ENCODE measurements at places on chromosomes 11 and 22.

GRCh38 chr11:1708716-1709115, 11.7 kb downstream of the KRTAP5-6 start:
- DNase-seq: no peak

GRCh38 chr22:27252282-27253049, 549.1 kb downstream of the MN1 start:
- peak; percentile 89 for DNase-seq

- no peak for DNase-seq
Observed at GRCh38 chr11:130639369-130639768, 190.9 kb downstream of the ADAMTS15 start.

DNA sequence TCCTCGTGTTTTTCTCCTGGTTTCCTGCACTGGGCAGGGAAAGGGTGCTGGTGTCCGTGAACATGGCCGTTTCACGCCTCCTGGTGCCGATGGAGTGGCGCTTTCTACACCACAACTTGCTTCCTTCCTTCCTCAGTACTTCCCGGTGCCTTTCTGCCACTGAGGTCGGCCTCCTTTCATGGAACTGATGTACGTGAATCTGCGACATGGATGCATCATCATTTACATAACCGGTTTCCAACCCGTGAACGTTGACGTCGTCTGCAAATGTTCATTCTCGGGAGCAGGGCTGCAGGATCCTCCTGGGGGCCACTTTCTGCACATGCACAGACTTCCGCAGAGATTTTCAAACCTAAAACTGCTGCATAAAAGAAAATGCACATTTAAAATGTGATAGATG, 474.4 kb downstream of the BRD1 start:
- DNase-seq: no peak

DNA sequence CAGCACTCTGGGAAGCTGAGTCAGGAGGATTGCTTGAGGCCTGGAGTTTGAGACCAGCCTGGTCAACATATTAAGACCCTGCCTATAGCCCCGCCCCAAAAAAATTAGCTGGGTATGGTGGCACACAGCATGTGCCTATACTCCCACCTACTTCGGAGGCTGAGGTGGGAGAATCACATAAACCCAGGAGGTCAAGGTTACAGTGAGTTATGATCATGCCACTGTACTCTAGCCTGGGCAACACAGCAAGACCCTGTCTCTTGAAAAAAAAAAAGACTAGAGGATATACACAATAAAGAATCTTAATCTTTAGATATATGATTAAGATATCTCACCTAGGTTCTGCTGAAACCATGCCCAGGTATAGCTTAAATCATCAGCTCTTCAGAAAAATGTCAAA, 136.7 kb downstream of the APOL5 start:
- DNase-seq: no peak

DNA sequence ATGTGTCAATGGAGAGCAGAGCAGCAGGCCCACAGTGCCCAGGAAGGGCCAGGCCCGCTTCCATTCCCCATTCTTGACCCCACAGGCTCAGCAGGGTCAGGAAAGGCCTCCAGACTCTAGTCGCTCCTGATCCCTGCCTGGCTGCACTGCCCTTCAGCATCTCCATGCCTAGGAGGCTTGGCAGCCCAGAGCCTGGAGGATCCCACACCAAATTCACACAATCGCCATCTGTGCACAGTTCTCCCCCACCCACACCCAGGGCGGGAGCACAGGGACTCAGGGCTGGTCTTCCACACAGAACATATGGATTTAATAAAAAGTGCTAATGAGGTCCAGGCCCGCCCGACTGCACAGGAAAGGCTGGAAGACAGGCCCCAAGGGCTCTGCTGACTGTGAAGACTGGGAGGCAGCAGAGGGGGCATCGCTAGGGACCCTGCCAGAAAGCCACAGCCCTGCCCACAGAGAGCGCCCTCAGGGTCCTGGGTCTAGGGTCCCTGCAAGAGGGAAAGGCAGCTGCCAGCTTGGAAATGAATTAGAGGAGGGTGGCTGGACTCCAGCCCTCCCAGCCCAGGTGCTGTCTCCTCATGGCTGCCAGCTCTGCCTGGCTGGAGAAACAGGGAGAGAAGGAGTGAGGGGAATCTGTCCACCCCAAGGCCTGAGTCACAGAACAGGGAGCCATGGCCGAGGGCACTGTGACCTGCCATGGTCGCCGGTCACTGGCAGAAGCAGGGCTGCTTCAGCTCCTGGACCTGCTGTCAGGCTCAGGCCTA, 39.7 kb downstream of the DKK3 start:
- DNase-seq: peak; percentile 94

DNA sequence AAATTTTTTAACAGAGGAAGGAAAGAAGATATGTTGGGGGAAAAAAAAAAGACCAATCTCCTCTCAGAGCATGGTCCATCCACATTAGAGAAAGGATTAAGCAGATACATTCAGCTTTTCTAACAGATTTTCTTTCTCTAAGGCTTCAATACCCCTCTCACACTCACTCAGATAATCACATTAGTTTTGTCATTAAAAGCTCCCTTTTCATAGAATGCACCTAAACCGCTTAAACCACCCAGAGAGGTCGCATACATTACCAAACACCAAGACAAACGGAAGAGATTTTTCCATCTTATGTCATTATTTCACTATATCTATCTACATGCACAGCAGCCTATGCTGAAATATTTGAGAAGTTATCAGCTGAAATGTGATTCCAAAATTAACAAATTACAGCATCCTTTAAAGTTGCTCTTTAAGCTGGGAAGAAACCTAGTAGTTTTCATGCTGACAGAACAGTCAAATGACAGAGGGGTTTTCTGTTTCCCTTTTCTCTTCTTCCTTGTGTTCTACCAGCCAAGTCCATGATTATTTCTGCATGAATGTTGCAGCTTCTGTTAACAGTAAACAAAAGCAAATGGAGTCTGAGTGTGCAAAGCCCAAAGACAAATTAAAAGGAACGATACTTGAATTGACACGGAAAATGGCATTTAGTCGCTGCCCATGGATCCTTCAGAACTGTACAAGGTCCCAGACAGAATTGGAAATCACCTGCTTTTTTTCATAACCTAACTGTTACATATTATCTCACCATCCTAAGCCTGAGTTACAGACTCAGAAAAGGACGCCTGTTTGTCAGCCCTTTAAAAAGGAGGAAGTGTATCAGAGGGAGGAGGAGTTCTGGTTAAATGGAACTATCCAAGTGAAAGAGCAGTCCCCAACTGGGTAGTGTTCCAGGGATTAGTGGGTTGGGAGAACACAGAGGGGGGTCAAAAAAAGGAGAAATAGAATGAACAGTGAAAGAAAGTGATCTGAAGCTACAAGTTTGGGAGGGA, 54.6 kb downstream of the PRCP start:
- no peak for DNase-seq

DNA sequence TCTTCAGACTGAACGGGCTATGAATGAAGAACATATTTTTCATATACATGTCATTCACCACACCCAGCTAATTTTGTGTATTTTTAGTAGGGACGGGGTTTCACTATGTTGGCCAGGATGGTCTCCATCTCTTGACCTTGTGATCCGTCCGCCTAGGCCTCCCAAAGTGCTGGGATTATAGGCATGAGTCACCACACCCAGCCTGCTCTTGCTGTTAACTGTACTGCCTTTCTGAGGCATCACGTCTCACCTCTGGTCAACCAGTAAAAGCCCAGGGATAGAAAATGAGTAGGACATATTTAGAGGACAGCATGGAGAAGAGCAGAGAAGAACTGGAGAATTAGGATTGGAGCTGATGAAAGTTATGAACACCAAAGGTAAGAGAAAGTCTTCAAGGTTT, 55.6 kb downstream of the APOL3 start:
- no peak for DNase-seq

- DNase-seq: no peak
Observed at GRCh38 chr11:119042927-119043326, 12.2 kb upstream of the SLC37A4 start.

DNA sequence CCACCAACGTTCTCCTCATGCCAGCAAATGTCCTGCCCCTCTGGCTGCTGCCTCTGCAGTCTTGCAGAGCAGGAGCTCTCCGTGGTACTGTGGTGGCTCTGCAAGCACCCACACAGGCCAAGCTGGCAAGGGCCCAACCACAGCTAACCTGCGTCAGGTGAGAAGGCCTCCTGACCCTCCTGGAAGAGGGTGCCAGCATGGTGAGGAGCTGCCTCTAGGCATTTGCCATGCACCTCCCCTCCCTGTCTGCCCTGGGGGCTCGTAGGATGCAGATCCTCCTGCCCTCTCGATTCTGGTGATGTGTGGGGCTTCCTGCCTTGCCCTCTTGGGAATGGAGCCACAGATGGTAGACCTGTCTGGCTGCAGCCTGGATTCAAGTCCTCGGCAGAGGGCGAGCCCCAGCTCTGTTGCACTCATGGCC, 1408.8 kb downstream of the TBC1D22A start:
- DNase-seq: no peak

DNA sequence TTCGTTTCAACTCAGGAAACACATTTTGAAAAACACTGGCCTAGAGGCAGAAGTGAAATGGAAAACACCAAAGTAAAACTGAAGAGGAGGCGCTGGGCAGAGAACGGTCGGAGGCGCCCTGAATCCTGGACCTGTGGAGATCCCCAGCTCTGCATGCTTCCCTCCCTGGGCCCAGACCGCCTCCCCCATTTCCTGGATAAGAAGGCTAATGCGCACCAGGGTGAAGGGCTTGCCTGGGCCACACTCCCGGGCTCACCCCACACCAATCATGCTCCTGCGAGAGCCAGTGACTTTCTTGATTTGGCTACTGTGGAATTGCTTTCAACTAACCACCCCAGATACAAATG, 167.1 kb downstream of the CRYBB2 start:
- DNase-seq: no peak

- peak; percentile 60 for DNase-seq
Observed at GRCh38 chr22:23849009-23850006, 8.4 kb upstream of the SLC2A11 start.

- DNase-seq: no peak
Observed at GRCh38 chr11:11965192-11965591, 43.2 kb downstream of the DKK3 start.

DNA sequence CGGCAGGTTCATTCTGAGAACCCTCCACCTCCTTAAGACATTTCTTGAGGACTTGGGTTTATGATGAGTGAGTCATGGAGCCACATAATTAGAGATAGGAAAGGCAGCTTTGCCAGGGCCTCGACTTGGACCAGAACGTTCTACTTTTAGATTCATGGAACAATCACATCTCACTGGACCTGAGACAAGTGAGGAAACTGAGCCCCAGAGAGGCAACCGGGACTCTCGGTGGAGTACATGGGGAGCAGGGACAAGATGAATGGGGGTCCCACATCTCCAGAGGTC, 59.5 kb downstream of the LINC01488 start:
- DNase-seq: no peak

DNA sequence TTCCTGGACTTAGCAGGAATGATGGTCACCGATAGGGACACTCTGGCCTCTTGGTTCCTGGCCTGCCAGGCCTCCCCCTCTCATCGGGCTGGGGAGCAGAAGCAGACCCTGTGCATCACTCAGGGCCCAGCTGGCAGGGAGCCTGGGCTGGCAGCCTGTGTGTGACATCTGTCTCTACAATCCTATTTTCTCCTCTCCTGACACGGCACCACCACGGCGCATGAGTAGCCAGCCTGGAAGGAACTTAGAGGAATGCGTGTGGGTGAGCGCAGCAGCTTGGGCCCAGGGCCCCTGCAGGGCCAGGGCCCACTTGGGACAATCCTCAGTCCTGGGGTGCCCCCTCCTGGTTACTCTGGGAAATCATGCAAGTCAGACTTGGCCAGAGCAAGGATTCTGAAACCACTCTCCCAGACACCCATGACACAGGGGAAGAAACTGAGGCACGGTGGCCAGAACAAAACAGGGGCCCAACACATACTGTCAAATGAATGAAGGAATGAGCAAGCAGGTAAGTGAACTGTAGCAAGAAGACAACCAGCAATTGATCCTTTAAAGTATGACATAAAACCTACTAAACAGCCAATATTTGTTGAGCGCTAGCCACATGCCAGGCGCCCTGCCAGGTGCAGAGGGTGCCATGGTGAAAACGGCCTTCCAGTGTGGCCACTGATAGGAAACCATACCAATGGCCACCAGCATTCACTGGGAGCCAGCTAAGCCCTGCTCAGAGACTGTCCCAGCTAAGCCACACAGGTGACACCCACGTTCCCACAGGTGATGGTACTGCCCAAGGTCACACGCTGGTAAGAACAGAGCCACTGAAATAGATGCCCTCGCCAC, 13.3 kb downstream of the RSPH14 start:
- peak; percentile 77 for DNase-seq

GRCh38 chr11:57711414-57712255, at the start of gene MED19:
Gene MED19 (minus strand): TSS chr11:57712215. CDS start chr11:57712179, 36 bp downstream.
- DNase-seq: peak; percentile 65

GRCh38 chr22:23161574-23161973, 16.3 kb downstream of the RAB36 start:
- no peak for DNase-seq

GRCh38 chr11:127027789-127028188, 27.2 kb upstream of the KIRREL3 start:
- DNase-seq: no peak

- DNase-seq: no peak
Observed at GRCh38 chr11:70322666-70323065, 52.2 kb downstream of the PPFIA1 start.

DNA sequence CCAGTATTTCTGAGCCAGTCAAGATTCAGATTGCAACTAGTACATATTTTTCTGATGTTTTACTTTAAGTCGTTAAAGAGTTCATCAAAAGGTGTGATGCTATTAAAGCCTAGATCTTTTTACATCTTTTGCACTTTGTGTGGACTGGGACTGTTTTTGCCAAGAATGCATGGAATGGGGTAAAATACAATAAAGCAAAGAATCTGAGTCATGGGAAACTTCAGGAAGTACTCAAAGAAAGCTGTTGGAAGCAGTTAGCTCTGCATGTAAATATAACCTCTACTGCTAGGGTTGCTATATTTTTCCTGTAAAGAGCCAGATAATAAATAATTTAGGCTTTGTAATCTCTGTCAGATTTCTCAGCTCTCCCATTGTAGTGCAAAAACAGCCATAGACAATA, 20.9 kb downstream of the ATXN10 start:
- DNase-seq: peak; percentile 59

GRCh38 chr11:103453126-103453525, 343.9 kb downstream of the DYNC2H1 start:
- DNase-seq: no peak

DNA sequence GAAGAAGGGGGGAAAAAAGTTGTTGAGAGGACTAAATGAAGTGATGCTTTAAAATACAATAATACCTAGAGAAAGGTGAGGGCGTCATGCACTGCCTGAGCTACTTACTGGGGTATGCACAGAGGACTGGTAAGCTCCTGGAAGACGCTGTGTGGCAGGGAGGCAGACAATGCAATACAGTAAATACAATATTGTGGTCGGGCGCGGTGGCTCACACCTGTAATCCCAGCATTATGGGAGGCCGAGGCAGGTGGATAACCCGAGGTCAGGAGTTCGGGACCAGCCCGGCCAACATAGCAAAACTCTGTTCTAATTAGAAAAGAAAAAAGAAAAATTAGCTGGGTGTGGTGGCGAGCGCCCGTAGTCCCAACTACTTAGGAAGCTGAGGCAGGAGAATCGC, 683 bp upstream of the SYTL2 start:
- no peak for DNase-seq

DNA sequence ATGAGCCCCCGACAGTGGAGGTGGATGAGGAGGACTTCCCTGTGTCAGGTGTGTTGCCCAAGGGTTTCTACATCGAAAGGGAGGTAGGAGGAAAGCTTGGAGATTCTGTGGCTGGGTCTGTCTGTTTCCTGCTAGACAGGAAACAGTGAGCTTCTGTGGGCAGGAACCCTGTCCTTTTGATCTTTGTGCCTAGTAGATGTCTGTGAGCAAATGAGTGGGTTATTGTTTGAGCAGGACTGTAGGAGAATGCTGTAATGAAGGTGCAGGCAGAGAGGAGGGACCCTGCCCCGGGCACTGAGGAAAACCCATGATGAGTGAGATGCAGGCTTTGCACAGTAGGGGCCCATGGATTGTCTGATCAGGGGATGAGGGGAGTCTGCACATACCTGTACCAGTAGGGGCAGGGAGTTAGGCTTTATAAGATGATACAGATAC, 14.0 kb downstream of the USP35 start:
- DNase-seq: no peak
